AG10803 (cell line): ENCODE measurements at places on chromosomes 12 and 14.

DNA sequence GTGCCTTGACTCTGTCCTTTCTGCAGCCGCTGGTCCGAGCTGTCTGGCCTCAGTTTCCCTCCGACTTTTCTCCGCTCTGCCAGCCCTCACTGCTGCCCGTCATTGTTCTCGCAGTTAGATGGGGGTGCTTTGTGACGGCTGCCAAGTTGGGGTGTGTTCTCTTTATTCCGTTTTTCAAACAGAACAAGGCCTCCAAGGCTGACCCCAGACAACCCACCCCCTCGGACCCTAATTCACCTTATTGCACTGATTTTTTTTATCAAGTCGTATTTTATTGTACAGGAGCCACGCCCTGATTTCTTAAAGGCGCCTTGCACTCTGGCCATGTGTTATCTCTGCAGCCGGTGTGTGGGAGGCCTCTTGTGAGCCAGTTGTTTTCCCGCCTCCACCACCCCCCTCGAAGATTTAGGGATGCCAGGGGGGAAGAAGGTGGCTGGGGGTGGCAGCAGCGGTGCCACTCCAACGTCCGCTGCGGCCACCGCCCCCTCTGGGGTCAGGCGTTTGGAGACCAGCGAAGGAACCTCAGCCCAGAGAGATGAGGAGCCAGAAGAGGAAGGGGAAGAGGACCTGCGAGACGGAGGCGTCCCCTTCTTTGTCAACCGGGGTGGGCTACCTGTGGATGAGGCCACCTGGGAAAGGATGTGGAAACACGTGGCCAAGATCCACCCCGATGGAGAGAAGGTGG is 1.3 kb downstream of the VASH1 start:
- DNase-seq: no peak

GRCh38 chr12:71162832-71163763 is 5.3 kb upstream of the TSPAN8 start:
- DNase-seq: no peak

- DNase-seq: no peak
Observed at GRCh38 chr12:4324366-4324765, 3.4 kb downstream of the TIGAR start.

GRCh38 chr12:98816720-98817119 is 171.6 kb downstream of the APAF1 start:
- no peak for DNase-seq

DNA sequence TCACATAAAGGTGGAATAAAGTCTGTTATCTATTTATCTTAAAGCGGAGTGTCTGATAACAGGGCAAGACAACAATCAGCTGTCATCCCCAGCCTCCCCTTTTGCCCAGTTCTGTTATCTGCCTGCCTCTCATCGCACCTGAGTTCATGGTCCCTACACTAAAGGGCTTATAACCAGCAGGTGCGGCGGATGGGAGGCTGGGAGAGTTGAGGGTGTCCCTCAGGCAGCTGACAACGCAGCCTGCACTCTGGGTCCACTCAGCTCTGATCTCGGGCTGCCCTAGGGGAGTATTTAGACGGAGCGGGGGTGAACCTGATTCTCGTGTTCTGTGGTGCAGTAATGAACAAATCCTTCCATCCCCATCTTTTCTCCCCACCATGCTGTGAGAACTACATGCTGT is 34.0 kb upstream of the JDP2 start:
- DNase-seq: no peak
